ENCODE measurements at places on chromosomes 4 and X.

- DNase-seq, result no peak
These were observed 296.1 kb upstream of the UGT8 start for GRCh38 chr4:114302472-114302871.

DNA sequence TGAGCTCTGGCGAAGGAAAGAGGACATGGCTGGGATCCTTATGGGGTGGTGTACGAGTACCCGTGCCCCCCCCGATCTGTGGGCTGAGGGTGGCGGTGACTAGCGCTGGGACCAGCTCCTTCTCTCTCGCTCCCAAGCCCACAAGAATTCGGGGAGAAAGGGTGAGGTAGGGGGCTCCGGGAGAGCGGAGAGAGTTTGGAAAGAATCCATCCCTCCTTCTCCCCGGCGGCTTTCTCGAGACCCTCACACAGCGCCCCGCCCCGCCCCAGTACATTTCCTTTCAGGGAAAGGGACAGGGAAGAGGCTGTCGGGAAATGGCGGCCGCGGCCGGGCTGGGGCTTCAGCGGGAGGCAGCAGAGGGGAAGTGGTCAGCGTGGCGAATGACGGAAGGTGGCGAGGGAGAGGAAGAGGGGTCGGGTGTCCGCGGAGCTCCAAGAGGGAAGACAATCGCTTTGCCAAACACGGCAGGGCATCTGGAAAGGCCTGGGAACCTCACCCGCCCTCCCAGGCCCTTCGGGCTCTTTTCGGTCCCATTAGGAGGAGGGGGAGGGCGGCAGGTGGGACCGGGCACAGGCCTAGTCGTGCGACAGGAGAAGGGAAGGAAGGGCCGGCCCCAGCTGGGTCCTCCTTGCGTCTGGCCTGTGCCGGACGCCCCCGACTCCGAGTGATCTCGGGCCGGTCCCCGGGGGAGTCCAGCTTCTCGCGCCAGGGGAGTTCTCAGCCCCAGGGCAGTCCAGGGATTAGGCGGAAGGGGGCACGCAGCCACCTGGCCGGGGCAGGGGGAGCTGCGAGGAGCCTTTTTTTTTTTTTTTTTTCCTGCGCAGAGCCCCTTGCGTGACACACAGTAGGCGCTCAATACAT lies 10.2 kb downstream of the HNRNPH2 start:
- peak; percentile 23 for DNase-seq

GRCh38 chr4:62896721-62897120 lies 1512.5 kb downstream of the TECRL start:
- no peak for DNase-seq

DNA sequence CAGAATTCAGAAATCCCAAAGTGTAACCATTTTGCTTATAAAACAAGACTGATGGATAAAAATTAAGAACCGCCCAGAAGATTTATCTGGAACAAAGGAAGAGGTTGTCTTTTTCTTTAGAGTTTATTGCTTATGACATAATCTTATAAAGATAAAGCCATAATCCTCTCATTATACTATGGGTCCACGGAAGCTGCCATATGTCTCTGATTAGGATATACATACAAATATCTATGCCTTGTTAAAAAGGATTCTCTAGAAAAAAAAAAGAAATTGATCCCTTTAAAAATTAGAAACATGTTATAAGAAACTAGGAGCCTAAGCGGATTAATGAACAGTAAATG lies 70.5 kb downstream of the RELL1 start:
- DNase-seq, result no peak

DNA sequence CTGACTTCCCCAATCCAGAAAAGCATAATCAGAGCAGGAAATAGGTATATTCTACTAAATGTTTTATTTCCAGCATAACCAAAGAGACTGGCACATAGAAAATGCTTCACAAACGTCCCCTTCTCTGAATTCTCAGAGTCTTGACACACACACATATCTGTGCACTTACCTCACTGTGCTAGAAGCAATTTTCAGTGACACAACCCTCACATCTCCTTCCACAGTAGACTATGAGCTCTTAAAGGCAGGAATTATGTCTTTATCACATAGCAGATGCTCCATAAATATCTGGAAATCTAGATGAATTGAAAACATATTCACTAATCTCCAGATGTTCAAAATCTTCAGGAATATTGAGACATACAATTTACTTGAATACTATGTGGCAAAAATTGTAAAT lies 5.9 kb downstream of the SOWAHB start:
- no peak for DNase-seq

GRCh38 chrX:93673869-93674271 lies at the start of gene FAM133A:
Gene FAM133A, plus strand, starts transcription at chrX:93674206. Its CDS starts 35,214 bp downstream, at chrX:93709420.
- DNase-seq, result no peak

DNA sequence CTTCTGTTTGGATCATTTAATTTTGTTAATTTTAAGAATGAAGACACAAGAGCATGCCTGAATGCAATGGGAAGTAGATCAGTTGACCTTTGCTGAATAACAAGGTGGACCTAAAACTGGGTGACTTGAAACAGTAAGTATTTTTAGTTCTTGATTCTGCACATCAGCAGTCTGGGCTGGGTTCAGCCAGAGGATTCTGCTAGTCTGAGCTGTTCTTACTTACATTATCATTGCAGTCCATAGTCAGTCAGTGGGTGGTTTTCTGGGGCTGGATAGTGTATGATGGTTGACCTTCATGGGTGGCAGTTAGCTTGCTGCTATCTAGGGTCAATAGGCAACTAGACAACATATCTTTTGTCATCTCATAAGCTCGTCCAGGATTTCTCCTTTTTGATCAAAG lies 91.4 kb downstream of the HS3ST1 start:
- DNase-seq, result no peak

DNA sequence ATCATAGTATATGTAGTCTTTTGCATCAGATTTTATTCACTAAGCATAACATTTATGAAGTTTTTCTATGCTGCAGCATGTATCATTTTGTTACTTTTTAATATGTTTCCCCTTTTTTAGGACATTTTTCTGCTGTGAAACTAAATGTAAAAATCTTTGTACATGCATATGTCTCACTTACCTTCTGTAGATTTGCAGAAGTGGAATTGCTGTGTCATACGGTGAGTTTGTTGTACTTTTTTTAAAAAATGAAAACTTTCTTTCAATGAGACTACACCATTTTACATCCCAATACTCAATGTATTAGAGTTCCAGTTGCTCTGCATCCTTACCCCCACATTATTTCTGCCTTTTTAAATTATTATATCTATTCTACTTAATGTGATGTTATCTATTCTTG lies 868.9 kb downstream of the PDHA2 start:
- no peak for DNase-seq

GRCh38 chr4:74822603-74823002 lies 28.3 kb upstream of the BTC start:
- no peak for DNase-seq

DNA sequence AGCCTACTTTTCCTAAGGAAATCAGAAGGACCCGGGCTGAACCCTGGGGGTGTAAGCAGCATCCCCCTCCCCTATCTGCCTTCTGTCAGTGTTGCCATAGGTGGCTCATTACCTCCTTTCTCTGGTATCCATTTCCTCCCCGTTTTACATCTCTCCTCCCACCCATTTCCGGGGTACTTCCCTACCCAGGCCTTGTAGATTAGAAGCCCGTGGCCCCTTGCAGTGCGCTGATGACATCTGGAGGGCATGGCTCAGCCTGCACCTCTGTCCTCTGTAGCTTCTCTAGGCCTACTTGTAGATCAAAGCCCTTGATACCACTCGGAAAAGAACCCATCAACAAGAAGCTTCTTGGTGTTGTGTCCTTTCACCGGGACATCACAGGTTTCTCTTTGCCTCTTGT lies 71.8 kb downstream of the NBDY start:
- peak; percentile 31 for DNase-seq

DNA sequence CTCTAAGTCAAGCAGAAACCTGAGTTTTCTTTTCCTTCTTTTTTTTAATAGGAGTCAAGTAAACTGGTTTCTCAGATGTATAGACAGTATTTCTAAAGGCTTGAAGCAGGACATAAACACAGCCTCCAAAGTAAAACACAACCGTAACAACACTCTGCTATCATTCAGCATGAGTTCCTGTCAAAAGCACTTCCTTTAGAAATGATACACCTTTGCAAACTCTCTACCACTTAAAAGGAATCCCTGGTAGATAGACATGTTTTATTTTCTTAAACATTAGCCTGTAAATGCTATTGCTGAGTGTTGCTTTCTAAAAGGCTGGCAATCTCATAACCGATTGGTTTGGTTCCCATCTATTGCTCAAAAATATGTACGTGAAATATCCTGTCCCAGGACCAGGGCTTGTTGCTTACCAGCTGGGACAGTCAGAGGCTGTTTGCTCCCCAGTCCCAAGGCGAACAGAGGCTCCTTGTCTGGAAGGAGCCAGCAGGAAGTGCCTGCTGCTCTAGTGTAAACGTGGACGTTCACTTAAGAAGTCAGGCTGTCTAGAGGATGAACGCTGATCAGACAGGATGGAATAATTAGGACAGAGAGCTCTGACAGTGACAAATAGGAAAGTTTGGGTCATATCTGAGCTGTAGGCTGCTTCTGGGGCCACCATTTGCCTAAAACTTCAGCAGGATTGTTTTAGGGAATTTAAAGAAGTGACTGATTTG lies 173.9 kb upstream of the KLF3 start:
- no peak for DNase-seq

GRCh38 chr4:177802661-177803060 lies 360.4 kb upstream of the AGA start:
- DNase-seq, result no peak

DNA sequence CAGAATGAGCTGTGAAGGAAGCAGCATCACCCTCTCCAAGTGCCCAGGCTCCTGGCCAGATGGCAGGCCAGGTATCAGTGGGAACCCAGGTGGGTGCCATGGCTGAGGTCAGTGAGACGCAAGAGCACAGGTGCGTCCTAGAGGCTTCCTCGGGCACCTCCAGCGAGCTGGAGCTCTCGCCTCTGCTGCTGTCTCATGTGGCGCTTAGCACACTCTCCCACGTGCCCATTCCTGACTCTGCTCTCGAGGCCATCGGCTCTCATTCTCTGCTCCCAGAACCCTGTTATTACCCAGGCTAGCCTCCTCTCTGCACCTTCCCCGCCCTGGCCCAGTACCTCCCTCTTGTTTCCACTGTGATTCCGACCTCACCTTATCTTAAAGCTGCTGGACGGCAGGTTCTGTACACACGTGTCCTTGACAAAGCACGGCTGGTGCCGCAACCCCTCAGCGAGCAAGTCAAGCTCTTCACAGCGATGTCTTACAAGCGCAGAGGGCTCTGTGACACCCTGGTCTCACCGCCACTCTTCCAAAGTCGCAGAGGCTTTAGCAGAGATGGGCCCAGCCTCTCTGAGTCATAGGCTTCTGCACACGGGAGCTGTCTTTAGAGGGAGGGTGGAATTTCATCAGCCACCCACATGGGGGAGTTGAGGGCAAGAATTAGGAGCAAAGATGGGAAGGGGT lies 15.4 kb upstream of the MSANTD1 start:
- no peak for DNase-seq

GRCh38 chr4:46393606-46394005 lies 3.7 kb upstream of the GABRA2 start:
- no peak for DNase-seq

DNA sequence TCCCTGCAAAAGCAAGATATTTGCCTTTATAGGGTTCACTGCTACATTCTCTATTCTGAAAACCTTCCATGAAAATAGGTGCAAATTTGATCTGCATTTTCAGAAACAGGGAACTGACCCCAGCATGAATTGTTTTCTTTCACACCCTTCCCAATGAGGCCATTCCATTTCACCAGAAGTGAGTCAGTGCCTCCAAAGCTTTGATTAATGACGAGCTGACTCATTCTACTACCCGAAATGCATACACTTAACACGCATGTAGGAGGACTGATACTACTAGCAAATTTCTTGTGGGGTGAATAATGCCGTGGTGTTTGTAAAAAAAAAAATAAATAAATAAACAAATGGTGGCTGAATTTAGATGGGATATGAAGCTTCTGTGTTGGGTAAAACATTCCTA lies 146.9 kb upstream of the FGF13 start:
- DNase-seq, result no peak

- no peak for DNase-seq
These were observed 22.6 kb downstream of the MND1 start for GRCh38 chr4:153367092-153367491.

DNA sequence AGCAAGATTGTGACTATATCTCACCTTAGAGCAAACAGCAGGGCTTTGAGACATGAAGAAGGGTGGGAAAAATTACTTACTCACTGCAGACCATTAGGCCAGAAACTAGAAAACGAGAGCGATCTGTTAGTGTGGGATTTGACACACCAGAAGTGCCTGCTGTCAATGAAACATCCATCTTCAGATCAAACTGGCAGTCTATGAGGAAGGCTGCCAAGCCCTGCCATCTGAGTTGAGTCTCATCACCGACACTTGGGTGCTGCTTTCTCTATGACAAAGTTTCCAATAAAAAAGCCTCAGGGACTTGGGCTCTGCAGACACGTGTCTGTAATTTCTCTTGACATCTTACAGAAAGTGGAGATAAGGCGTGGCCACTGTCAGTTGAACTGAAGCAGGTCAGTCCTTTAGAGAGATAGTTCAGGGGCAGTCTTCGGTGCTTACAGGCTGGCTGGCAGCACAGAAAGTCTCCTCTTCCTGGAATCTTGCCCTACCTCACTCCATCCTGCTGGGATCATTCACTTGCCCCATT lies 40.1 kb upstream of the LDB2 start:
- no peak for DNase-seq

GRCh38 chr4:40227284-40227683 lies 30.5 kb downstream of the RHOH start:
- no peak for DNase-seq

DNA sequence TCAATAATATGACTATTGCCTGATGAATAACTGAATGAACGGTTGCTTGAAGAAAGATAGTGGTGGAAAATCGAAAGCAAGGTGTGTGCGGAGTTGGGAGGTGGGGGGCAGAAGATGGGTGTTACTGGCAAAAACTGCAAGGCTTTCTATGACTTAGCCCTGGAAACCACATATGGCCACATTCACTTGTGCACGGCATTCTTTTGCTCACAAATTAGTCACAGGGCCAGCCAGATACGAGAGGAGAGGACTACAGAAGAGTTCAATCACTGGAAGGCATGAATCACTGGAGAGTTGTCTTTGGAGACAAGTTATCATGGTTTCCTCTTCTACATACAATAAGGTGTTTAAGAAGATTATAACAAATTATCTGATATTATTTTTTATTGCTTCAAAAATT lies 626.5 kb upstream of the CPEB2 start:
- DNase-seq, result no peak

DNA sequence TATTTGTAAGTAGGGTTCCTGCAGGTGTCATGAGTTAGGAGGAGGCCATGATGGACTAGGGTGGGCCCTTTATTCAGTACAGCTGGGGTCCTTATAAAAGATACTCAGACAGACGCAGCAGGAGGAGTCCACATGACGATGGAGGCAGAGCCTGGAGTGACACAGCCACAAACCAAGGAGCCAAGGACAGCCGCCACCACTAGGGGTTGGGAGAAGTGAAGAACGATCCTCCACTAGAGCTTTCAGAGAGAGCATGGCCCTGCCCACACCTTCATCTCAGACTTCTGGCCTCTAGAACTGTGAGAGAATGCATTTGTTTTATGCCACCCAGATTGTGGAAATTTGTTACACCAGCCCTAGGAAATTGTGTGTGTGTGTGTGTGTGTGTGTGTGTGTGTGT lies 31.1 kb downstream of the JAKMIP1 start:
- no peak for DNase-seq

All from GM12891 (cell line).